Thoracic aorta (tissue), 2 donors: ENCODE measurements at places on chromosomes 12 and 14. TPM values are rescaled to one million over a fixed set of nuclear protein-coding genes. Genes with fewer than 3 reads are reported as not detected.
A peak's percentile ranks its signal among the peaks of the same experiment; 100 is the strongest.

GRCh38 chr12:68772714-68773113 is 26.7 kb downstream of the SLC35E3 start:
- no peaks in the 10 kb centered on the region for H3K27me3 ChIP-seq
- no peak overlapping the region for H3K27ac ChIP-seq

DNA sequence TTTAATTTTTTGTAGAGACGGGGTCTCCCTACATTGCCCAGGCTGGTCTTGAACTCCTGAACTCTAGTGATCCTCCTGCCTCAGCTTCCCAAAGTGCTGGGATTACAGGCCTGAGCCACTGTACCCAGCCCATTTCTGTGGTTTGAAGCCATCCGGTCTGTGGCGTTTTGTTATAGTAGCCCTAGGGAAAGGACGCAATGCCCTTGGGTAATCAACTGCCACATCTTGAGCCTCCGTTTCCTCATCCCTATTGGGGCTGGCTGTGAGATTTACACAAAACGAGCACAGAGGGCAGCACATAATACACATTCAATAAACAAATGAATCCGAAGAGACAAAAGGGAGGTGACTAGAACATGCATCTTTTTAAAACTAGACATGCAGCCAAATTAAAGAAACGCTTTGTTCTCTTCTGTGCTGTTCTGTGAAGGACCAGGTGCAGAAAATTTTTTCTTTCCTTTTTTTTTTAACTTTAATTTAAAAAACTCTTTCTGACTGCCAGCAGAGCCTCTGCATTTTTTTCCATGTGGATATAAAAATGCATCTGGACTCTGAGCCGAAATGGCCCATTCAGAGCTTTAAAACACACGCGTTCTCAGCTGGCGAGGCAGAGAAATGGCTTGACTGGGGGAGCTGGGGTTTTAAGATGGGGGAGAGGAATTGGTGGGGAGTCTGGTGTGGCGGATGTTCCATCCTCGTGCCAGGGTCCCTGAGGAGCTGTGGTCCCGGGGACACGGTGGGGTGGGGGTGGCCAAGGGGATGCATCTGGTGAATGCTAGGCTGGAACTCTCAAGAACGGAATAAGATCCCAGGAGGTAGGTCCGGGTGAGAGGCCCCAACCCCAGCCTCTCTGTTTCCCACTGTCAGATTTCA is 119.0 kb downstream of the RBM19 start:
- no peak overlapping the region for H3K4me3 ChIP-seq
- peaks cover 16% of the 10 kb centered on the region for H3K36me3 ChIP-seq
- H3K27me3 ChIP-seq = no peaks in the 10 kb centered on the region
- no peaks in the 10 kb centered on the region for H3K4me1 ChIP-seq

- H3K27ac ChIP-seq = no peak overlapping the region
- H3K27me3 ChIP-seq = no peaks in the 10 kb centered on the region
- no peaks in the 10 kb centered on the region for H3K4me1 ChIP-seq
These were observed 55.0 kb downstream of the CCDC85C start for GRCh38 chr14:99548871-99549515.

DNA sequence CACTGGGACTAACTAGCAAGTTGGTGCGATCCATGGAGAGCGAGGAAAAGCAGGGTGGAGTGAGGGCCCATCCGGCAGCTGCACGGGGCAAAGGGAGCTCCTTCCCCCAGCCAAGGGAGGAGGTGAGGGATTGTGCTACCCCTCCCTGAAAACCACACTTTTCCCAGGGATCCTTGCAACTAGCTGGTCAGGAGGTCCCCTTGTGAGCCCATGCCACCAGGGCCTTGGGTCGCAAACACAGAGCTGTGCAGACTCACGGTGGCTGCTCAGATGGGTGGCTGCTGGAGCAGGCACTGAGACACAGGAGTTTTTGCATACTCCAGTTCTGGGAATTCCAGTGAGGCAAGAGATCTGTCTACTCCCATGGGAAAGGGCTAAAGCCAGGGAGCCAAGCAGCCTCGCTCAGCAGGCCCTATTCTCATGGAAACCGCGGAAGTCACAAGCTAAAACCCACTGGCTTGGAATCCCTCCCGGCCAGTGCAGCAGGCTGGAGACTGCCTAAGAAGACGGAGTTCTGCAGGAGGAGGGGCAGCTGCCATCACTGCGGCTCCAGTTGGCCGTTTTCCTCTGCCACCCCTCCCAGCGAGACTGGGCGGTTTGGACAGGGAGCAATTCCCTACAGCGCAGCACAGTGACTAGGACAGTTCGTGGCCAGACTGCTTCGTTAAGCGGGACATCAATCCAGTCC is 10.9 kb upstream of the ZNF705A start:
- no peaks in the 10 kb centered on the region for H3K27me3 ChIP-seq
- peak; percentile 22 for DNase-seq
- peak overlapping the region; percentile 59 for H3K4me3 ChIP-seq

DNA sequence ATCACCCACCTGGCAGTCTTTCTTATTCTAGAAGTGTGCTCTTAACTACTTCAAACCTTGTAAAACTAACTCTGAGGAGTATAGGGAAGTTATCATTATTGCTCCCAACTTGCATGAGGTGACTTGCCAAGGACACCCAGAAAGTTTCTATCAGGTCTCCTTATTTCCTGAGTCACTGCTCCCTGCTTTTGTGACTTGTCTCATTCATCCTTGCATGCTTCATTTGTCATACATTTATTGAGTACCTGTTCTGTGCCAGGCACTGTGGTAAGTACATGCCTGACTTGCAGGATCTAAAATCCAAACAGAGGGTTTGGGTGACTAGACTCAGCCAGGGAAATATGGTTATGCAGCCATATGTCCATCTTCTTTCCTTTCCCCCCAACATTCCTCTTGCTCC is 25.5 kb downstream of the CFAP251 start:
- H3K36me3 ChIP-seq = no peaks in the 10 kb centered on the region
- DNase-seq = no peak
- H3K4me3 ChIP-seq = no peak overlapping the region
- H3K27me3 ChIP-seq = no peaks in the 10 kb centered on the region
- no peaks in the 10 kb centered on the region for H3K4me1 ChIP-seq

The PTPRQ gene
- total RNA-seq = 2.3 TPM

DNA sequence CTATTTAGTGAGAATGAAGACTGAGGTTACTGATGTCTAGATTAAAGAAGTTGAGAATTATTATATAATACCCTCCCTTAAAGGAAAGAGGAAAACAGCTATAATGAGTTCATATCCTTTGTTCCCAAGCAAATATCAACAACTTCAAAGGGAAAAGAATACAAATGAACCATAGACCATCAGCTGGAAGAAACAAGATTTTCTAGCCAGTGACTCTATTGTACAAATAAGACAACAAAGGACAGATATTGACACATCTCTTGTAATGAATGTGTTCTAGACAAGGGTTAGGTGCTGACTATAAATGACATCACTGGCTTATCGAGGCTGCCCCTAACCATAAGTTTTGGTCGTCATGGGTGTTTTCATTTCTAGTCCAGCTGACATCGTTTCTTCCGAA is 48.2 kb downstream of the SLC38A4 start:
- H3K36me3 ChIP-seq = no peaks in the 10 kb centered on the region
- no peaks in the 10 kb centered on the region for H3K27me3 ChIP-seq
- H3K4me1 ChIP-seq = no peaks in the 10 kb centered on the region
- no peak overlapping the region for H3K4me3 ChIP-seq
- DNase-seq = no peak

- H3K4me1 ChIP-seq = no peaks in the 10 kb centered on the region
- H3K27ac ChIP-seq = no peak overlapping the region
- H3K36me3 ChIP-seq = no peaks in the 10 kb centered on the region
These were observed 155.2 kb downstream of the STXBP6 start for GRCh38 chr14:24894583-24895242.

GRCh38 chr12:112381883-112382796 is at the start of gene HECTD4:
Gene HECTD4, minus strand, starts transcription at chr12:112382431. Its CDS starts 303 bp downstream, at chr12:112382128.
- peaks cover 10% of the 10 kb centered on the region for H3K4me1 ChIP-seq
- no peaks in the 10 kb centered on the region for H3K36me3 ChIP-seq
- peak within 1 kb of the TSS; percentile 71 for H3K27ac ChIP-seq
- H3K27me3 ChIP-seq = no peaks in the 10 kb centered on the region
- peak within 1 kb of the TSS; percentile 90 for H3K4me3 ChIP-seq

The PLCZ1 gene
- not detected for total RNA-seq

The BRAP gene
- 22.6 TPM for total RNA-seq

The LRTM2 gene
- not detected for total RNA-seq

The KCNH3 gene
- 0.95 TPM for total RNA-seq

The CCDC197 gene
- not detected for total RNA-seq

GRCh38 chr14:51516706-51517395 is 134.9 kb upstream of the FRMD6 start:
- no peak overlapping the region for H3K27ac ChIP-seq
- no peaks in the 10 kb centered on the region for H3K36me3 ChIP-seq
- H3K27me3 ChIP-seq = no peaks in the 10 kb centered on the region
- peaks cover 17% of the 10 kb centered on the region for H3K4me1 ChIP-seq

DNA sequence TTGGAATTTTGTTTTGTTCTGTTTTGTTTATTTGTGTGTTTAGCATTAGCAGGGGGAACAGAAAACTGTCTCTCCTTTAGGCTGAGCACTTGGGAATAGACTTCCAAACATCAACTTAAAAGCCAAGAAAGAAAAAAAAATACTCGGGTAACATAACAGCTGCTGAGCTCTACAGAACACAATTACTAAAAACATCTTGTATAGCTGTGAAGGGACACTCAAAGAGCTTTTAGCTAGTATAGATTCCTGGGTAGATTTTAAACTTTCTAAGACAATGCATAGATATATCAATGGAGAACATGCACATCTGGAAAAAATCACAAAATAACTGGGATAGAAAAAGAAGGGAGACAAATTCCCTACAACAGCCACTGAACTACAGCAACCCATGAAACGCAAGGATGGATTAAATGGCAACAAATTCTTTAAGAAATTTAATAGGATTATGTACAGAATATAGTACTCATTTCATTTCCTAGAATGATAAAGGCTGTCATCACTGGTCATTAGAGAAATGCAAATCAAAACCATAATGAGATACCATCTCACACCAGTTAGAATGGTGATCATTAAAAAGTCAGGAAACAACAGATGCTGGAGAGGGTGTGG is 174.3 kb upstream of the KRR1 start:
- H3K4me1 ChIP-seq = peaks cover 18% of the 10 kb centered on the region
- no peaks in the 10 kb centered on the region for H3K27me3 ChIP-seq
- H3K36me3 ChIP-seq = no peaks in the 10 kb centered on the region
- H3K4me3 ChIP-seq = no peak overlapping the region
- no peak for DNase-seq

The FBLN5 gene
- total RNA-seq = 1,103 TPM

DNA sequence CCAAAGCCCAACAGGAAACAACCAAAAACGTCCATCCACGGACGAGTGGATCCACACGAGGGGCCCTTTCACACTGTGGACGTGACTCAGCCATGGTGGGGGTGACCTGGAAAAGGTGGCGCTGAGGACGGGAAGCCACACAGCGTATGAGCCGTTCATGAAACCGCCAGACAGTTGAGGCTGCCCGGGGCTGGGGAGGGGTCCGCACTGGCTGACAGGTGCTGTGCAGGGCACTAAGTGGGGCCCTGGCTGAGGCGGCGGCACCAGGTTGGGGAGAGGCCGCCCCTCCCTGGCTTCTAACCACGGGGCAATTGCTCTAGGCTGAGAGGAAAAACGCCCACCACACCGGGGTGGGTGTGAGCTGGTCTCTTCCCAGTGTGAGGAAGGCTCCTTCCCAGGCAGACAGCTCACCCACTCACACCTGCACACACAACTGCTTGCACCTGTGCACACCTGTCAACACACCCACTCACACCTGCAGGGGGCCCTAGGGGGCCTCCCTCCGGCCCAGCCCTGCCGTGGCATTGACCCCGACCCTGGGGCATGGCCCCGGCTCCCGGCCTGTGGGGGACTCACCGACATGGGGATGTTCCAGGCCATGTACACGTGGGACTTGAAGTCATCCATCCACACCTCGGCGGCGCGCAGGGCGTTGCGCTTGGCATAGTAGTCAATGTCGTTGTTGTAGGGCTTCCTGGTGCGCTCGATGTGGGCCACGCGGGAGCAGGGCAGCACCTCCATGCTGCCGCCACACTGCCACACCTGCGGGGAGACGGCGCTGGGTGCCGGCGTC is 58.9 kb downstream of the NOC4L start:
- no peak overlapping the region for H3K27ac ChIP-seq
- no peak overlapping the region for H3K4me3 ChIP-seq
- no peaks in the 10 kb centered on the region for H3K4me1 ChIP-seq
- H3K27me3 ChIP-seq = no peaks in the 10 kb centered on the region
- no peaks in the 10 kb centered on the region for H3K36me3 ChIP-seq
- DNase-seq = no peak

DNA sequence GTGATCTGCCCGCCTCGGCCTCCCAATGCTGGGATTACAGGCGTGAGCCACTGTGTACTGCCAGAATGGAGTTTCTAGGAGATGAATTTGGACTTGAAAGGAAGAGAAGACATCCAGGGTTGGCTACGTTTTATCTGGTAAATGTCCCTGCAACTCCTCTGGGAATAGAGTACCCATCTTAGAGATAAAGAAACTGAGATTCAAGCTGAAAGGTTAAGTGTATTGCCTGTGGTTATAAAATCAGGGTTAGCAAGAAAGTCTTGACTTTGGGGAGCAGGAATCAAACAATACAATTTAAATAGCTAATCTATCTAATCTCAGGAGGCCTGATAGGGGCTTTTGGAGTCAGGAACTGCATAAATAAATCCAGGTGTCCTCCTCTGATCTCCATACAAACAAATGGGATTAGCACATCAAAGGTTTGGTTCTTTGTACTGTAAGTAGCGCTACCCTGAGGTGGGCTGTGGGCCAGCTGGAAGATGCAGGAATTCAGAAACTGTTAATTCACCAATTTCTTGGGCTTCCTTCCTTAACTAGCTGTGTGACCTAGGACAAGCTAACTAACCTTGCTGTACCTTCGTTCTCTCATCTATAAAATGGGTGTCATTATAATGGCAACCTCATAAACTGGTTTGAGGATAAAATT is 45.1 kb downstream of the TBX3 start:
- no peak overlapping the region for H3K27ac ChIP-seq
- DNase-seq = no peak
- no peaks in the 10 kb centered on the region for H3K36me3 ChIP-seq
- no peak overlapping the region for H3K4me3 ChIP-seq

The SIX4 gene
- total RNA-seq = 14.0 TPM

DNA sequence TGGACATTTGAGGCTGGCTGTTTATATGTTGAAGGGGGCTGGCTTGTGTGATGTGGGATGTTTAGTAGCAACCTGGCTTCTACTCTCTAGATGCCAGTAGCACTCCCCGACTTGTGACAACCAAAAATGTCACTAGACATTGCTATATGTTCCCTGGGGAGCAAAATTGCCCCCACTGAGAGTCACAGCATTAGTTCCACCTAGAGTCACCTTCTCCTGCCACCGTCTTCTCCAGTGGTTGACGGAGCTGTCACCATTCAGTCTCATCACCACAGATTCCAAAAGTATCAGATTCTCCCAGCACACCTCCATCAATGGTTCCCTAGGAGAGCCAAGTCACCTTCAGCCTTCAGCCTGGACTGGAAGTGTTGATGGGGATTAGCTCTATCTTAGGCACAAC is 7.8 kb upstream of the KRT76 start:
- H3K27me3 ChIP-seq = no peaks in the 10 kb centered on the region
- H3K4me3 ChIP-seq = no peak overlapping the region
- no peaks in the 10 kb centered on the region for H3K4me1 ChIP-seq
- DNase-seq = no peak
- H3K27ac ChIP-seq = no peak overlapping the region

DNA sequence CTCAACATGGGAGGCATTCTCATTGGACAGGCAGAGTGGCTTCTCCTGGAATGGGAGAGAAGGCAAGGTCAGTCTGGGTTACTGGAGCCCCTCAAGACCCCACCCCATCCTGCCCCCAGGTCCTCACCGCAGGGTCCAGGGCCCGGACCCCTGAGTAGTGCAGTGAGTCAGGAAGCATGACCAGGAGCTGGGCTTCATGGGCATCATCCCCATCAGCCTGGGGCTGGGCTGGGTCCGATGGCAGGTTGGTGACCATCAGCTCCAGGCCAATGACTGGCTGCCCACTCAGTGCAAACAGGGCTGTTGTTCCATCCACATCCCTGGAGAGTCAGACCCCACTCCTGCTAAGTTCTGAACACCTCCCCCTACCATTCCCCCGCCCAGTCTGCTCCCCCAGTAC is 13.1 kb downstream of the ITGA7 start:
- peaks cover 78% of the 10 kb centered on the region for H3K36me3 ChIP-seq
- DNase-seq = no peak
- H3K27me3 ChIP-seq = no peaks in the 10 kb centered on the region
- H3K4me3 ChIP-seq = no peak overlapping the region
